Cortex of kidney (tissue), 1 donor: ENCODE measurements at places on chromosomes 6 and 20.

GRCh38 chr6:154460306-154461071 lies 50.0 kb downstream of the CNKSR3 start:
- no peak for DNase-seq

- DNase-seq: no peak
These were observed 564.2 kb downstream of the TFAP2B start for GRCh38 chr6:51382847-51383246.

- DNase-seq: no peak
These were observed 102.6 kb upstream of the RSPO3 start for GRCh38 chr6:127015858-127016257.

DNA sequence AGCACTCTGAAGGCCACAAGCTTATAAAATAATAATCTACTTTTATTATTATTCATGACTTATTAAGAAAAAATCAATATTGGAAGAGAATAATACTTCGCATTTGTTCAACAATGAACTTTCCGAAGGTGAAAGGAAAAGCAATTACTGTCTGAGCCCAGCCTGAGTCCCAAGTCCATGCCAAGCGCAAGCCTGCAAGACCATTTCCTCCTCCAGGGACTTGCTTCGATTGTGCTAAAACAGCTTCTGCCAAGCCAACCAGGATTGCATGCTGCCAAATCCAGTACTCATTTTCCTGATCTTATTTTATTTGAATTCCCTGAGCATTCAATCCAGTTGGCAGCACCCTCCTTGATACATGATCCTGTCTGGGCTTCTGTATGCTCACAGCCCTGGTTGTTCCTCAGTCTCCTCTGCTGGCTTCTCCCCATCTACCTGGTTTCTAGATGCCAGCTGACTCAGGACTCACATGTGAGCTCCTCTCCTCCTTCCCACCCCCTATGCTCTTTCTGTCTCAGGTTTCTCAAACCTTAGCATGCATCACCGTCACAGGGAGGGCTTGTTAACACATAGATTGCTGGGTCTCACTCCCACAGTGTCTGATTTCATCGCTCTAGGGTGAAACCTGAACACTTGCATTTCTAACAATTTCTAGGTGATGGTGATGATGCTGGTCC lies 55.9 kb upstream of the PSMF1 start:
- DNase-seq: no peak

GRCh38 chr6:118867181-118867580 lies 26.8 kb upstream of the ASF1A start:
- no peak for DNase-seq

GRCh38 chr20:41394931-41395666 lies 28.5 kb upstream of the EMILIN3 start:
- DNase-seq: no peak

- no peak for DNase-seq
These were observed 111.5 kb downstream of the ARHGAP18 start for GRCh38 chr6:129598244-129599187.

GRCh38 chr6:156334966-156335365 lies 442.2 kb upstream of the ARID1B start:
- DNase-seq: no peak

GRCh38 chr20:33169176-33169794 lies 1.3 kb downstream of the BPIFA2 start:
- DNase-seq: no peak

DNA sequence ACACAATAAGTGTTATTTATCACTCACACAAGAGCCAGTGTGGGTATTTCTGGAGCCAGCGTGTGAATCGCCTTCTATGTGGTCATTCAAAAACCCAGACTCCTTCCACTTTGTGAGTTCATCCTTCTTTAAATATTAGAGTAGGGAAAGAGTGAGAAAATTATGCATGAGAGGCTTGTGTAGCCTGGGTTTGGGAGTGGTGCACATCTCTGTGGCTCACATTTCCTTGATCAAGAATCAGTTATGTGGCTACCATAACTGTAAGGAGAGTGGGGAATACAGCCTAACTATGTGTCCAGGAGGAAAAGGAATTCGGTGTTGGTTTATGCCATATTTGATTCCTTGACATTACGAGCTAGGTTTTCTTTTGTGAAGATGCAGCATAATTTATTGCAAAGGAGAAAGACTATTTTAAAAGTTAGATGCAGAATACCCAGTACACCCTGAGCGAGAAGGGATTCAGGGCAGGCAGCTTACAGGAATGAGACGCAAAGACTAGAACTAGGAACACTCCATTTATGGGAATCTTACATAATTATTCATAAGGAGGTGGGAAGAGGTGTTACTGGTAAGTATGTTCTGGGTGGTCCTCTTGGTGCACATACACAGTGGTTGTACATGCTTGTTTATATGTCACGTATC lies 638.5 kb downstream of the COL12A1 start:
- no peak for DNase-seq

DNA sequence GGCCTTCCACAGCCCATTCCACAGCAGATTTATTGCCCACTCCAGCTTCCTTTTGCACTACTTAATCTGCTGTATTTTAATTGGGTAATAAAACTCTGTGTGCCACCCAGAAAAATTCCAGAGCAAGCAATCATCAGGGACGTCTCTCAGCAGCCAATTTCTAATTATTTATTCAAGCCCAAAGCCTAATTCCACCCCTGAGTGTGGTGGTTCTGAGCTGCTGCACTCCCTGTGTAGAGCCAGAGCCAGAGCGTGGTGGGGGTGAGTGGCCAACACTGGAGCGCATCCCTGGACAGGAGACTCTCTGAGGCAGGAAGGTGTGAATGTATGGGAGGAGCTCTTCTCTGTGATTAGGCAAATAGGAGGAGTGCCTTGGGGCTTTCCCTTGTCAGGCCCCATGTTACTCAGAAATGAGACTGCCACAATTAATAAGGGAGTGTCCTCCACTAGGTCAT lies 66.1 kb downstream of the CD24 start:
- no peak for DNase-seq

DNA sequence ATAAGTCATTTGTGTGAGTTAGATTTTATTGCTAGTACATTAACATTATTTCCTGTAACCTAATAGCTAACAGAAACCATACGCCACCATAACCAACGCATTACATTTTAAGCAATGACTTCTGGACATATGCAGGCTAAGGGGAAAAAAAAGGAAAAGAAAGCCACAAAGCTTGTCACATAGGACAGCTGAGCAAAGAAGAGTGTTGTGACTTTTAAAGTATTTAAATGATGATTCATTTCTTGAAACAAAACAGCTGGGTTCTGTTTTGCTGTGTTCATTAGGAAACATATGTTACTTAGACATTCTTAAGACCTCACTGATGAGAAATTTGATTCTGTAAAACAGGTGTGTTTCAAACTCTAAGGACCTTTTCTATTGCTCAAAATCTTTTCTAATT lies 171.4 kb downstream of the COL9A1 start:
- no peak for DNase-seq

GRCh38 chr6:4491501-4492260 lies 284.5 kb upstream of the CDYL start:
- DNase-seq: no peak

DNA sequence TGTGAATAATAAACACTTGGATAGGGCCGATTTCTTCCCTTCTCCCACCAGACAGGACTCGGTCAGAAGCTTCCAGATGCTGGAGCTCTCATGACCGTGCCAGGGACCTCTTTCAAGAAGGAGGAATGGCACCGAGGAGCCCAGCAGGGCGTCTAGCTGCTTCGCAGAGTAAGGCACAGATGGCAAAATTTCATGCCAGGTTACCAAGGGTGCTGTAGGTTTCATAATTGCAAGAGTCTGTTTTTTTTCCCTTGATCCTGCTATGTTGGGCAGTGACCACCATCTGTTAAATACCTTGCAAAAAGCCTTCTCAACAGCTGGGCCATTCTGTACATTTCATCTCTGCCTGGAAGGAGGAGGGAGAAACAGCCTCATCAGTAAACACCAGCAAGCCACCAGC lies 111.8 kb downstream of the EDN3 start:
- no peak for DNase-seq

- no peak for DNase-seq
These were observed 18.9 kb upstream of the MOCS1 start for GRCh38 chr6:39953076-39953618.

DNA sequence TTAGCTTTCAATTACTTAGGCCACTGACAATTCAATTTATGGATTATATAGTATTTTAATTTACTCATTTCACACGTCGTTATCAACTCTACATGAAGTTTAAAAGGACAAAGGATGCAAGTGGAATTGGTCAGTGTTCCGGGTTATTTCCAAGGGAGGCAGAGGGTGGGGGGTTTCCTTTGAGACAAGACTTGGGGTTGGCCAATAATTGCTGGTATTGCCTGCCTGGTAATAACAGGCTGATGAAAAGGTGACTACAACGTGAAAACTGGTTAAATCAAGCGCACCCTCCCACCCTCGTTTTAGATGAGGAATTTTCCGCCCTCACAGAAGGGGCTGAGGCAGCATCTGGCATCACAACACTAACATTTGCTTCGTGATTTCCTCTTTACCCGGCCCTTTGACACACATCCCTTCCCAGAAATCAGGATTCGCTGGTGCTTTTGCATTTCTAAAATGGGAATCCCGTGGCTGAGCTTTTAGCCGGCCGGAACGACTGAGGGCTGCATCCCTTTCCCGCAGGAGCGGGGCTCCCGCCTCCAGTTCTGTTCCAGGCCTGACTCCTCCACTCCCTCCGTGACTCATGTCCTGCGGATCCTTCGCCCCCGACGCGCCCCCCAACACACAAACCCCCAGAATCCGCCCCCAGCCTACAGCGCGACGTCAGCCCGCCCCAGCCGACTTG lies 999 bp upstream of the PIM1 start:
- DNase-seq: no peak
